Fibroblast of skin of left quadriceps (primary cell): ENCODE measurements at places on chromosomes 12 and 14.

GRCh38 chr14:94411638-94412037 is 23.2 kb upstream of the SERPINA1 start:
- DNase-seq = no peak

- DNase-seq = no peak
Measured at GRCh38 chr12:121849665-121850064, 9.0 kb downstream of the HPD start.

DNA sequence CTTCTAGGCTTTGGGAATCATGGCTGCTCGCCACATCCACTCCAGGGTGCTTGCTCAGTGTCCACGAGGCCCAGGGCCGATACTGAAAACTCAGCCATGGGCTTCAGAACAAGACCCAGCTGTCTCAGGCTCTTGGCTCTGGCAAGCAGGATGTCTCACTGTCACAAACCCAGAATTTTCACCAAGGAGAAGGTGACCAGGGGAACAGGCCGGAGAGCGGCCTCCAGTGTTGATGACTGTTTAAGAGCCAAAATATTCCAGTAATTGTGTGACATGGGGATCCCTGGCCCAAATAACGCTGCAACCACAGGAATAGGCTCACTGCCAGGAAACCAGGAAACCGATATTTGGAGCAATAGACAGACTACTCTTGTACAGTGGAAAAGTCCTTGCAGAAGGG is 9.8 kb upstream of the SERPINA5 start:
- no peak for DNase-seq

DNA sequence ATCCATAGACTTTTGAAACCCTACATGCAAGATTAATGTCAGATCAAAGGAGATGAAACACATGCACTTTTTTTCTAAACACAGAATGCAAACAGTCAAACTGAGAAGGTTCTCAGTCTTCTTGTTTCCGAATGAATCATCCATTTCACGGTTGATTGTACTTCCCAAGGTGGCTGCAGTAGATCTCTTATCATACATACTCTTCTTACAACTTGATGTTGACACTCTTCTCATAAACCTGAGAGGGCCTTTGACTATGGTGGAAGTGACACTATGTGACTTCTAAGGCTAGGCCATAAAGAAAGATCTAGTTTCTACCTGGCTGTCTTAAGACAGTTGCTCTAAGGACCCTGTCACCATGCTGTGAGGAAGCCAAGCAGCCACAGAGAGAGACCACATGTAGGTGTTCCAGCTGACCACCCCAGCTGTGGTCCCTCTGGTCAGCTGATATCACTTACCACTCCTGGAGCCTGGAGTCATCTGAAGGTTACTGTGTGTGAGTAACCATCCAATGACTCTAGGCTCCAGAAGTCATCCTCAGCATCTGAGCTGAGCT is 67.2 kb upstream of the HMGA2 start:
- DNase-seq = no peak

DNA sequence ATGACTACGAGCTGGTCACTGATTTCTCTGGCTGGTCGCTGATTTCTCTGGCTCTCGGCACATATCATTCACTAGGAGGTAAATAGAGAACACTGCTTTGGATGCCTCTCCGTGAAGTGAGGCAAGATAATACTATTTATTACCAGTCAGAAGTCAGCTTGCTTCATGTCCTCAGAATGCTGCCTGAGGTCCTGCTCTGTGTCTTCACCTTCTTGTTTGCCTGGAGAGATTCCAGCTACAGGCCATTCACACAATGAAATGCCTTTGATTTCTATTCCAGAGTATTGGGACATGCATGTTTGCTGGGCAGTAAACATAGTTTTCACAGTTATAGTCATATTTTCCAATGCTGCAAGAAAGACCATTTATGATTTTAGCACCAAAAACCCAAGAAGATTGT is 106.7 kb downstream of the AEBP2 start:
- no peak for DNase-seq
